ENCODE measurements at places on chromosomes 7 and 10.

GRCh38 chr10:123561141-123561440 is 105.1 kb upstream of the GPR26 start:
- DNase-seq, result no peak

- no peak for DNase-seq
These were observed 38.1 kb upstream of the PIK3AP1 start for GRCh38 chr10:96758423-96758822.

DNA sequence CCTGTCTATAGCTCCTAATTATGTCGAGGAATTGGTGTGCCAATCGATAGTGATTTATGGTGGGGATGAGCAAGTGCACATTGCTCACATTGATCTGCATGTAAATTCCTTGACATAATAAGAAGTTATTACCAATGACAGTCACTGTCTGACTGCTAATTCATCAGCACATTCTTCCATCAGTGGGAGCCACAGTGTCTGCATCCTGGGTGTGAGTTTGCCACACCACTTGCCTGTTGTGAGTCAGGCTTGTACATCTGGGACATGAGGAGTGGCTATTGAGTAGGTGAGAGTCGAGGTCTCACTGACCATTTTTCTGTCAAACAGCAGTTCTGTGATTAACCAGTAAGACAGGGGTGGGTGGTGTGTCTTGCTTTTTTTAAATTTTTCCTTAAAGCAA is 263.4 kb downstream of the LRMDA start:
- DNase-seq, result no peak

DNA sequence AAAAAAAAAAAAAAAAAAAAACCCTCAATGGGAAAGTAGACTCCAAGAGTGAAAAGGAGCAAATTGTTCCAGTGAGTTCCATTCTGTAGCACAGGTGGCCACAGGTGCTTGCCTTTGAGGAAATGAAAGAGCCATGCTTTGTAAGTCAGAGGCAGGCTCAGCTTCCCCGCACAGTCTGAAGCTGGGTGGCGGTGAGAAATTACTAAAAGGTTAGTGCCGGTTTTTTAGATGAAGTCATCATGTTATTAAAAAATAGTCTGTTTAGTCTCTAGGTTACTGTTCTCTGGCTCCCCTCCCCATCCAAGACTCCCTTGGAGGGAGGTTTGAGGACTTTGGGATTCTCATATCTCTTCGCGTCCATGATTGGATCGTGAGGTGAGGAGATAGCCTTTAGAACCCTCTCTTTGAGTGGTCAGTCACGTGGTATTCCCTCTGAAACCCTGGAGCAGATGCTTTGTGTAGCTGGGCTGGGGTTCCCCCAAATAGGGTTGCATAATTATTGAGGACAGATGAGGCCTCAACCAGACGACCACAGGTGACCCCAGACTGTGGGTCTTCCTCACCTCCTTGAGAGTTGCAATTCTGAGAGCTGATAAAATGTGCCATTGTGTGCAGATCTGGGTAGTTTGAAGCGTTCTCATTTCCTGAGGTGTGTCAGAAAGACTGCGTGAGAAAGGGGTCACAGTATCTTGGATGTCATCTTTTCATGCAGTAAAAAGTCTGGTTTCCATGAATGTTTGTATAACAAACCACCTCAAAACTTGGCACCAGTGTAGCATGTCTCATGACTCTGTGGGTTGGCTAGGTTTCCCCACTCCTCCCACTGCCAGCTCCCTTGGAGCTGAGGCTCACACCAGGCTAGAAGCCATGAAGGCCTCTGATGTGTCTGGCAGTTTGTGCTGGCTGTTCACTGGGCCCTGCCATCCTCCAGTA is 27.1 kb downstream of the OGDH start:
- peak; percentile 55 for DNase-seq

DNA sequence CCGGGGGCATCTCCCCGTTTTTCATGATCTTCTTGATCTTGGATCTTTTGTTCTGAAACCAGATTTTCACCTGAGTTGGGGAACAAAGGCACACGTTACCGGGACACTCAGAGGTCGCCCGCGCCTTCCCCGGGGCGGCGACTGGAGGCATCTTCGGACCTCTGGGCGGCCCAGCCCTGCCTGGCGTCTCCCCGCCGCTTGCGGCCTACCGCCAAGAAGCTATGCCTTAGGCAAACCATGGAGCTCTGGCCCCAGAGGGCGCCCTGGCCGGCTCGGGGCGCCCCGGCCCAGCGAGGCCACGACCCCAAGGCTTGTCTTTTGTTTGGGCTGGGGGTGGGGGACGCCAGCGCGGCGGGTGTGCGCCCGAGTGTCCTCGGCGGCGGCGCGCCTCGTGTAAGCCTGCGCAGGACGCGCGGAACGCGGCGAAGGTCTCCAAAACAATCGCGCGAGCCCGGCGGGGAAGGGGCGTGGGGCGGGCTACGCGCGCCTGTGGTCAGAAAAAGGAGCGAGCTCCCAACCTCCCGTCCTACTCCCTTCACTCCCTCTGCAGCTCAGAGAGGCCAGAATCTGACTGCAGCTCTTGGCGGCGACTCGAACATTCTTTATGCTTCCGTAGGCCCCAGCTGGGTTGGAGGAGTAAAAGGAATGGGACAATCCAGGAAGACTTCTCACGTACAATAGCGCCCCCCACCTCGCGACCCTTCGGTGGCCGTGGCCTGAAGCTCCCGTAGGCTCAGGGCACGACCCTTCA is 3.5 kb downstream of the DLX5 start:
- DNase-seq, result no peak

DNA sequence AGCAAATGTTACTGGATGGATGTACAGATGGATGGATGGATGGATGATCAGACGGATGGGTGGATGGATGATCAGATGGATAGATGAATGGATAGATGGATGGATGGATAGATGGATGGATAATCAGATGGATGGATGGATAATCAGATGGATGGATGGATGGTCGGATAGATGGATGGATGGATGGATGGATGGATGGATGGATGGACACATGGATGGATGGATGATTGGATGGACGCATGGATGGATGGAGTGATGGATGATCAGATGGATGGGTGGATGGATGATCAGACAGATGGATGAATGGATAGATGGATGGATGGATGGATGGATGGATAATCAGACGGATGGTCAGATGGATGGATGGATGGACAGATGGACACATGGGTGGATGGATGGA is 90.3 kb upstream of the TCF7L2 start:
- DNase-seq, result no peak

GRCh38 chr10:21532694-21533466 is 1.2 kb upstream of the MLLT10 start:
- DNase-seq, result no peak

GRCh38 chr7:1526271-1526754 is 4.2 kb upstream of the MAFK start:
- no peak for DNase-seq

GRCh38 chr10:75450644-75451640 is 19.5 kb downstream of the LRMDA start:
- no peak for DNase-seq

DNA sequence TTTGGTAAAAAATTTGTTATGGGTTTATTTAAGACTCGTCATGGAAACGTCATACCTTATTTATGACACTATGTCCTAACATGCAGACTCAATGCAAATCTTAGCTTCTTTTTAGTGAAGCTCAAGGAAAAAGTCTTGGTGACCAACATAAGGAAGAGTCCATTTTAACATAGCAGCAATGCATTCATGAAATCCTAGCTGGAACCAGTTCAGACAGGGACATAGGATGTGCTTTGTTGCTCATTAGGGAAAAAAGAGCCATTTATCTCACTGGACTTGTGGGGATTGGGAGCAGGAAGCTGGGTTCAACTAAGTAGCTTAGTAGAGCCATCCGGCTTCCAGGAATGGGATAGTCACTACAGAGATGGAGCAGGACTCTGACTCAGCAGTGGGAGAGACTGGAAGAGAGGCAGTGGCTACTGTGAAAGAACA is 100.7 kb upstream of the DKK1 start:
- DNase-seq, result no peak

DNA sequence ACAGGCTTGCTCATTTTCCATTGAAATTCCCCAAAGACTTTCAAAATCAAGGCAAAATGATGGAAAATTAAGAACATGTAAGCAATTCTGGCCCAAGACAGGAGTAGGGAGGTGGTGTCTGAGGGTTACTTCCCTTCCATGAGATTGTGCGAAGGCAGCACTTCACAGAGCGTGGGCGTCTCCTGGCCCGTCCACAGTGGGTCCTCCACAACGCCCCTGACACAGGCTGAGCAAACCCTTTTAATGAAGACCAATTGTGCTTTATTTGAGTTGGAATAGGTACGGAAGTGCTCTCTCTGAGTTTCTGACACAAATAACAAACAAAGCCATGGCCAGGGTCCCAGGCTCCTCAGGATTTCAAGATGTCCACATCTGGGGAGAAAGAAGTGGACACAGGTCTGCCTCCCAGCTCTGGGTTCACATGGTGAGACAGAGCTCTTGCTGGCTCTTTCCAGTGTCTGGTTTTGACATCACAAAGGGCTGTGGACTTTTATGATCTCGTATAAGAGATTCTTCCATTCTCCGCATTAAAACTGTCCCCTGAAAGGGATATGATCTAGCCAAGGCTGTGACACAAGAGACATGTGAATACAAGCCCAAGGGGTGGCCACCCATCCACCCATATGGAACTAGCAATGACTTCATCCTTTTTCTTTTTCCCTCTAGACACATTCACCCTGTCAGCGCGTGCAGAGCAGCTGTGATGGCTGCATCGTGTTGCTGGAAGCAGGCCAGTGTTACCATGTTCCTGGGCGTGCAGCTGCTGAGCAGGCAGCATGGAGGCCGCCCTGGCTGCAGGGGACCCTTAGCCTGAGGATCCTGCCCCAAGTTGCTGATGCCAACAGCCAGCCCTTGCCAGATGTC is 145.6 kb downstream of the ADAM12 start:
- DNase-seq, result no peak

- DNase-seq, result no peak
These were observed 19.9 kb downstream of the FAM241B start for GRCh38 chr10:69649786-69650550.

DNA sequence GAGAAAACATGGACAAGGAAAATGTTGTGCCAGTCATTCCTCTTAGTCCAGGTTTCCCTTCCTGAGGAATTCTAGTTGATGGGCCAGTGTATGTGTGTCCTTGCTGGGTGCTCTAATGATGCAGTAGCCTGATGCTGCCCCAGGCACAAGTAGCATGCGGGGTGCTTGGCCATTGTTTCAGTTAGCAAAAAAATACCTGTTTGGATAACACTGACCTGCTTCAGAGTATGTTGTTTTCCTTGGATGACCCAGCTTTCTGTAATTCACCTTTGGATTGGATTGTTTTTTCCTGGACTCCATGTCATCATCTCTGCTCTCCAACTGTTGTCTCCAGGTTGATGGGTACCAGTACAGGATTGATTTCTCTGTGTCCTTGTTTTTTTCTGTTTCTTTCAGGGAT is 169.2 kb downstream of the SND1 start:
- no peak for DNase-seq

- DNase-seq, result peak; percentile 41
These were observed 143.2 kb upstream of the RET start for GRCh38 chr10:42933448-42934340.

DNA sequence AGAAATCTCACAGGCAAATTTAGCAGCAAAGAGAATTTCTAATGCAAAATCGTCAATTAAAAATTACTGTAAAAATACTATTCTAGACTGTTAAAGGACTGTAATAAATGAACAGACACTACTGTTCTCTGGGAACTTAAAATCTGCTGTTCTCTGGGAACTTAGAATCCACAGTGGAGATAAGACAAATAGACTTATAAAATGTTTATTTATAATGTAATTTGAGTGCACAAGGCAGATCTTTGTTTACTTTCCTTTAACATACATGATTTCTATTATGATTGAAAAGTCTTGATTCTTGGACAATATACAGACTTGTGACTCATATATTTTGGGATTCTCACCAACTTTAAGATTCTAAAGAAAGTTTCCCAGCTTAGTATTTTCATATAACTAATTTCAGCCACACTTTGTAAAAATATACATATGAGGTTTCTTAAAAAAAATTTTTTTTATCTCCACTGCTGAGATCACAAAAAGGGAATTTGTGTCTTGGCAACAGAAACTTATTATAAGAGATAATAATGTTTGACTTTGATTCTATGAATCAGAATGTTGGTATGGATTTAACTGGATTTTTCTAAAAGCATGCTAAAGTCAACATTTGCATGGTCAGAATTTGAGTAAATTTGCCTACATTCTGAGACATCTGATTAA is 166.3 kb upstream of the RHOBTB1 start:
- no peak for DNase-seq

DNA sequence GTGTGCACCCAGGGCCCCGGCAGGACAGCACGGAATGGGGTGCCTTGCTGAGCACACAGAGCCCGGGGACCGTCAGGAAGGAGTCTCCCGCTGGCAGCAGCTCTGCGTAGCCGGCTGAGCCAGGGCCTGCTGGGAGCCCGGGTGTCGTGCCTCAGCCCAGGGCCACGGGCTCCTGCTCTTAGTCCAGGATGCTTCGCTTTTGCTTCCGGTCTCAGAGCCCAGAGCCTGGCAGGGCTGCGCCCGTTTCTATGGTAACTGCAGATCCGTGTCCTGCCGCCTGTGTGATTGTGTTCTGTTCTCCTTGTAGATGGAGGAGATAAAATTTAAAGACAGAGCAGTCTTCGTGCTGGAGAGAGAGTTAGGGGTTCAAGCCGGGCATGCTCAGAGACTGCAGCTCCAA is 53.7 kb upstream of the DPYSL4 start:
- no peak for DNase-seq

All from CD4-positive, alpha-beta T cell treated with Interleukin-6 at 100 ng/mL for 8 hours (primary cell).